Amniotic stem cell (primary cell): ENCODE measurements at places on chromosomes 5 and 9.

DNA sequence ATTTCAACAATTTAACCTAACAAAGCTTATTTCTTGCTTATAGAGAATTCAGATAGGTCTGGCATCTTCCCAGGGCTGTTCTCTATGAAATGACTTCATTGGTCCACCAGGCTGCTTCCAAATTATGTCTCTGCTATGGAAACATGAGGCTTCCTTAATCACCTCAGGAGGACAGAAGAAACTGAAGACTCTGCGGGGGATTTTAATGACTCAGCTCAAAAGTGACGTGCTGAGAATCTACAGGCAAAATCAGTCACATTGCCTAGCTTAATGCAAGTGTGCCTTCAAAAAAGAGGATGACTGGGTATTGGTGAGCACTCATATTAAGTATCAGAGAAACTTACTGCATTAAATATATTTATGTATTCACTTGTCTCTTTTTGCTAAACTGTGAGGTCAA is 315.5 kb upstream of the RGMB start:
- DNase-seq, result peak; percentile 37

DNA sequence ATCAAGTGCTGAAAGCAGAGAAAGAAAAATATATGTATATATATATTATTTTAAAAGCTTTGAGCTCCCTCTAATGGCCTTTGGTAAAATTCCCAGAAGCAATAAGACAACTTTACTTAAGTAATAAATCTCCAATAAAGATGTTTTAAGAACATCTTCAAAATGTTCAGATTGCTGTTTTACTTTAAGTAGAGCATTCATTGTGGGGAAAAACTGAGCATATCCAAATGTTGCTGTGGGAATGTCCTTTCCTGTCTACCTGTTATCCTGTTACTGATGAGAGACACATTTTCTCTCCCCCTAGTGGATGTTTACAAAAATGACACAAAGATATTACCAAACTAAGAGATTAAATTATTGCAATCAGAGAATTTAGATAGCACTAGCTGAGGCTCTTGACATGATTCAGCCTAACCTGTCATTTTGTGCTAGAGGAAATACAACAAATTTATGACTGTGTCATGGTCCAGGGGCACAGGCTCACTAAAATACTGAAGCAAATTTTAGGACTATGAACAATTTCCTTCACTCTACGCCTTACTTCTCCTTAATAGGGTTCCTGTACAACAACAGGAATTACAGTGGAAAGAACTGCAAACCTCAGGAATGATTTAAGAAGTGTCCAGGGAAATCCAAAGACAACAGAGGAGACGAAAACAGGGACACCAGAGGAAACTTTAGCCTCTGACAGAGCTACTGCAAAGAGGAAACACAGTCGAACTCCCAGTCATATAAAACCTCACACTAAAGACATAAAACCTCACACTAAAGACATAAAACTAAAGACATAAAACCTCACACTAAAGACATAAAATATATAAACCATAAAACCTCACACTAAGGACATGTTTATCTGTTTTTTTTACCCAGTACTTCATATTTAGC is 24.3 kb upstream of the PRRC1 start:
- DNase-seq, result peak; percentile 27

DNA sequence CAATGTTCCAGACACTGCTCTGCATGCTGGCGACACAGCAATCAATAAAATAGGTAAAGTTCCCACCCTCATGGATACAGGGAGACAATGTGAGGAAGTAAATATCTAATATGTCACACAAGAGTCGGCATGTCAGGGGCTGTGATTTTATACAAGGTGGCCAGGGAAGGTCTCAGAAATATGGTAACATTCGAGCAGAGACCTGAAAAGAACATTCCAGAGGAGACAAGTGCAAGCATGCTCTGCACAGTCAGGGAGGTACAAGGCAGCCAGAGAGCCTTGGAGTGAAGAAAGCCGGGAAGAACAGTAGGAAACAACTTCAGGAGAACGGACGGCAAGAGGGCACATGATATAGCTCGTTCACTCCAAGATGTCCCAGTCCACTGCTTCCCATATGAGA is 89.2 kb upstream of the ZNF462 start:
- DNase-seq, result no peak

DNA sequence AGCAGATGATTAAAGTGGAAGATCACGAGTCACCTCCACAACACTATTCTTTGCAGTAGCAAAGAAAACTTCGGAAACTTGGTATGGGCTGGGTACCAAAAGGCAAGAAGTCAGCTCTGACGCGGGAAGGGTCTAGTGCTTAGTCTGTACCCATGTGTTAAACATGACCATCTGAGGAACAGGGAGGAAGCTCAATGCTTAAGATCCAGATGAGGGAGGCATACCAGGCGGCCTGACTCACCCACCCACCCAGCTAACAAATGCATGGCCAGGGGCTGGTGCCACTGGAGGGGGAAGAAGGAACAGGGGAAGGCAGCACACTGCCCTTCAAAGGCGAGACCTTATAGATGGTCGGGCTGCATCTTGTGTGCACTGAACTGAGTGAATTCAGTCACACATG is 41.8 kb downstream of the CAMSAP1 start:
- DNase-seq, result no peak

DNA sequence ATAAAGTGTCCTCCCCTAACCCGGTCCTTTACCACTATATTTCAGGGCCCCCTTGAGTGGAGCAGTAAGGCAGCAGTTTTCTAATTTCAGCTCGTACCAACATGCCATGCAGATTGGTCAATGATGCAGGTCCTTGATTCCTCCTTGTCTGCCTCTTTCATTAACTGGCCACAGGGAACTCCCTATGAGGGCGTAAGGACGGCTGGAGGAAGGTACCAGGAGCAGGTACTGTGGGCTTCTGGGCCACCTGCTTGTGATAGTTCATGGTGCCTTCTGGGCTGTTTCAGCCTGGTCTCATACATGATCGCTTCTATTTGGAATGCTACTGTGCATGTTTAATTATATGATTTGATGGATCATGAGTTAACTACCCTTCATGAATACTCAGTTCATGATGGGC is 9.4 kb upstream of the ZFR start:
- DNase-seq, result no peak

DNA sequence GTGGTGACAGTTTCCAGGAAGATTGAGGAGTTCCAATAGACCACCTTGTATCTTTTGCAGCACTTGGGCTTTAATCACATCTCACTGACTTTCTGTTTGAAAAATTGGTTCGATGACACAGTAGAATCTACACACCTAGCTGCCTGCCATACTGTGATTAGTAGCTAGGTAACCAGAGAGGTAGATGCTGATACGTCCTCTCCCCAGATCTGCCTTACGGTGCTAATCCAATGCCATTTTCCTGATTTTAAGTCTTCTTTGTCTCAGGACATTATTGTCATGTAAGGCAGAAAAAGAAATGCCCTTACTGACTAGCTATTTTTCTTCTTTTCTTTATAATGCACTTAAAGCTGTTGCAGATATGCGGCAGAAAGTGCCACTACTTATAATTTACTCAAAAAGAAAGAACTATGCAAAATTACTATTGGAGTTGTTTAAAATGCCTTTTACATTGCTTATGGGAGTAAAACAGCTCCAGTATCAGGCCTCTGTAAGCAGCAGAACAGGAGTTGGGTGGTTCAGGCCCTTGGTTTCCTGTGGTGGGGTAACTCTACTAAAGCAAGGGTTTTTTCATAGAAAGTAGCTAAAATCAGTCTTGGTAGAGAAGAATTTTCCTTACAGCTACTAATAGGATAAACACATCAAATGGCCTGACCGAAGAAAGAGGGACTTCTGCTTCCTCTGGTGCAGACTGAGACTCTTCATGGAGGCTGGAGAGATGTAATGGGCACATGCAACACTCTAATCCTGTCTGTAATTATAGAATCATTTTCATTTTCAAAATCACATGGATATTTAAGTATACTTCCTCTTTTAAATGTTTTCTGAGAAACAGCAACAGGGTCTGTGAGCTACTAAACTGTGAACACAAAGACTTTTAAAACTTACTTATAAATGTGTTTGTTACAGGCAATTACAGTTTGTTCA is 177.2 kb downstream of the MAPKAP1 start:
- DNase-seq, result no peak
